ENCODE measurements at places on chromosomes 4 and X.

- no peak for DNase-seq
Observed at GRCh38 chr4:70518716-70519115, 347 bp downstream of the AMTN start.

DNA sequence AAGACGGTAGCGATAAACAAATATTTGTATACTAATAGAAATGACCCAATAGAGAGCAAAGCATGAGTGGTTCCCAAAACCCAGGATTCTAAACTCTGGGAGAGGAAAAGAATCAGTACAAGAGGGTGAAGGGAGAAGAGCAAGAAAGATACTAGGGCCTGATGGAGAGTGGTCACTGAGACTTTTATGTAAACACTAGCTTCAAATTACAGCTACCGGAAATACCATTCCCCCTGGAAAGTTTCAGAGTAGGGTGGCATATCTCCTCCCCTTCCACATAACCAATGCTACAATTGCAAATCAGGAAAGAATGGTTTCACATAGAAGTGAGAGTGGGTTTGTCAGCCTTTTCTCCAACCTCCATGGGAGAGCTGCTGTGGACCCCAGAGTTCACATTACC lies 77.1 kb downstream of the EIF4E start:
- DNase-seq, result no peak

DNA sequence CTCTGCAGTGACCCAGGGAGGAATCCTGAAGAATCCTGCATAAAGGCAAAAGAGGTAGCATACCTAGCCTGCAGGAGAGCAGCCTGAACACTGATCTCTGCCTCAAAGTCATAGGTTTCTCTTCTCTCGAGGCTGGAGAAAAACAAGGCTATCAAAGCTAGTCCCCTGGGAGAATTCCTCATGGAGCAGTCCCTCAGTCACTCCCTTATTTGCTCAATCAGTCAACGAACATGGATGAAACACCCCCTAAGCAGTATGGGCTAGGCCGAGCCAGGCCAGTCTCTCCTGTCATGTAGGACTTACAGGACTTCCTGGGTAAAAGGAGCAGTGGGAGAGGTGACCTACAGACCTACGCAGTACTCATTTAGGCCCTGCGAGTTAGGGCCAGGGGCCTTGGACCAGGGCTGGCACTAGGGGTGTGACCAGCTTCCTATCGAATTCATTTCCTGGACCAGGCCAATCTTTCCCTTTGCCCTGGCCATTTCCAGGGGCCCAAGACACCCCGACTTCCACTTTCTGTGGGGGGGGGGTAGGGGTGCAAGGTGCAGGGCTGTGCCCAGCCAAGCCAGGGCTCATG lies 164.1 kb downstream of the EFNB1 start:
- DNase-seq, result no peak

DNA sequence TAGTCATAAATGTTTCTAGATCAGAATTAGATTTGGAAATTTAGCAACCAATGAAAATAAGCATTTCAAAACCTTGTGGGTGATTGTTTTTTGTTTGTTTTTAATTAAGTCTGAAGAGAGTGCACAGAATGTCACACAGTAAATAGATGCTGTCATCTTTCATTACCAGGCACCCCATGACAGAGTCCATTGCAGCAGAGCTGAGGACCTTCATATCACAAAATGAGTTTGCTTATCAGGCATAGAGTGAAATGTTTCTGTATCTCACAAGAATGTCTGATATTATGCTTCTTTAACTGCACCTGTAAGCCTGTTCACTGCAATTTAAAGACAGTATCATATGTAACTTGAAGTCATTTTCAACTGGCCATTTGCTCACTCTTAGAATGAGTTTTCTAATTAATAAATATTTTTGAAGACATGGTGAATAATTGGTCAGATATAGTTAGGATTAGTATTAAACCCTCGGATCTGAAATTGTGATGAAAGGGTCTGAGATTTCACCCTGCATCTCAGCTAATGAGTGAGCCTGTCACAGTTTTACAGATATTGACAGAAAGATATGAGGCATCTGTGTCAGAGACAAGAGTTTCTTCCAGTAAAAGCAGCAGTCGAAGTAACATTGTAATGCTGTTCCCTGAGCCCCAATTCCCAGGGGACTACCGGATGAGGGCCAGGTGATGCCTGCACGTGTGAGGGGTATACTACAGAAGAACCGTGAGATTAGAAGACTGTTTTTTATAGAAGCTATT lies 416.4 kb downstream of the CCSER1 start:
- no peak for DNase-seq

GRCh38 chrX:20265726-20266681 lies 705 bp downstream of the RPS6KA3 start:
- DNase-seq, result no peak

DNA sequence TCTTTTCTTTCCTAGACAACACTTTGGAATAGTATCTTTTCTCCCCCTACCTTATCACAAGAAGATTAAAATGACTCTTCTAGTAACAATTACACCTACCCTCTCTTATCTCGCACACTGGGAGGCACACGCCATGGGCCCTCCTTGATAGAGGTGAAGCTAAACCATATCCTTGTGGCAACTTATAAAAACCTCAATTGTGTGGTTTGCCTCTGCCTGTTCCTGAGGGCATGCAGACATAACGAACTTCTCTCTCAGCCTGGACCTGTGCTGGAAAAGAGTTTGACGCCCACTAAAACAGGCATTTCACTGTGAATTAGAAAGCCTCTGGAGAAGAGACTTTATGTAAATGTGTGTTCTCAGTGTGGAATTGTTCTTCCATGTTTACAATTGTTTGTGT lies 141.2 kb downstream of the NDST3 start:
- DNase-seq, result no peak

GRCh38 chr4:83129264-83129663 lies 14.7 kb upstream of the PLAC8 start:
- no peak for DNase-seq

DNA sequence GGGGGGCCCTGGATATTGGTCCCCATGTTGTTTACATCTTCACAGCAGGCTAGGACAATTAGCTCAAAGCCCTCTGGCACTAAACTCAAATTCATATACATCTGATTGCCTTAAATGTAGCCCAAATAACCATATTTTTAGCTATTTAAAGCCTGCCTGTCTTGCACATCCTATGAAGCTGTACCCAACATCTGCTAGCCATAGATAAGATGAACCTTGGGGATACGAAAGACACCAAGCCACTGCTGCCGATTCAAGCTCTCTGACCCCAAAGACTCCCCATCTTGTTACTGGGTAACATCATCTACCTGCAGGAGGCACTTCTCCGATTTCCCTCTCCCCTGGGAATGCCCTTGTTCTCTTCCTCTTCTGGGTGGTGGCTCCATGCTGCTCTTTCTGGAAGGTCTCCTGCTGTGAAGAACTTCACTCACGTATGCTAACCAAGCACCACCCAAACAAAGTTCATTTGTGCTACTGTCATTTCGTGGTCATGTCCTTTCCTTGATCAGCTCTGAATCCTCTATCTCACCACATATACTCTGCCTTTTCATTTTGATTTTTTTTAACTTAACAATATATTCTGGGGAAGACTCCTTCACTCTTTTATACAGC lies 107.7 kb upstream of the ATXN3L start:
- no peak for DNase-seq

- DNase-seq, result no peak
Observed at GRCh38 chr4:185463541-185463940, 8.0 kb downstream of the CCDC110 start.

- DNase-seq, result no peak
Observed at GRCh38 chrX:9204560-9204959, 170.6 kb upstream of the FAM9B start.

- DNase-seq, result no peak
Observed at GRCh38 chr4:18021470-18021719, 160 bp downstream of the LCORL start.

GRCh38 chr4:76791479-76791878 lies 106.5 kb downstream of the SOWAHB start:
- no peak for DNase-seq

DNA sequence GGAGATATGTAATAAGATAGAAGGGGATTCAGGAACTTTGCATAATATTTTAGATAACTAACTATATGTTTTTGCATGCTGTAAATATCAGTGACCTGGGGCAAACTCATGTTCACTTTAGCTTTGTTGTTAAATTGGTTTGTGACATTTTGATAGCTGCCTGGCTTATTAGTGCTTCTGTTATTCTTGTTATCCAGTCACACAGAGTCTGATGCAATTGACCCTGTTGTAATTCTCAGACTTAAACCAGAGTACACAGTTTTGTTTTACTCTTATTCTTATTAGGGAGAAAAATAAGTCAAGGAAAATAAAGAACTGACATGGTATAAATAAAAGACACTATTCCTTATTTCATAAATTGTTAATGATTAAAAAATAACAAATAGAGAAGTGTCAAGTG lies 516.7 kb upstream of the SLIT2 start:
- DNase-seq, result no peak

- no peak for DNase-seq
Observed at GRCh38 chrX:150676221-150676620, 17.0 kb upstream of the MTMR1 start.

All from stimulated activated CD8-positive, alpha-beta memory T cell treated with anti-CD3 and anti-CD28 coated beads, Interleukin-4, amount 100 ng/mL, for 4 hours (primary cell).